ENCODE measurements at places on chromosomes 6 and 20.

GRCh38 chr6:147881432-147881831 is 372.9 kb downstream of the SAMD5 start:
- no peak for DNase-seq

DNA sequence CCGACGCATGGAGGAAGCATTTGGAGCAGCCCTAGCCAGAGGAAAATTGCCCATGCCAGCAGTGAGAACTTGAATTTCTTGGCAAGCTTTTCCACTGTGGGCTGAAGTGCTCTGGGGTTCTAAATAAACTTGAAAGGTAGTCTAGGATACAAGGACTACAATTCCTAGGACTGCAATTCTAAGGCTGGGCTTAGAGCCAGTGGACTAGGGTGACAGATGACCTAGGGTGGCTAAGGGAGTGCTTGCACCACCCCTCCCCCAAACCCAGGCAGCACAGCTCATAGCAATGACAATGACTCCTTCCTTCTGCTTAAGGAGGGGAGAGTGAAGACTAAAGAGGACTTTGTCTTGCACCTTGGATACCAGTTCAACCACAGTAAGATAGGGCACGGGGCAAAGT is 122.3 kb downstream of the THBS2 start:
- DNase-seq: no peak

DNA sequence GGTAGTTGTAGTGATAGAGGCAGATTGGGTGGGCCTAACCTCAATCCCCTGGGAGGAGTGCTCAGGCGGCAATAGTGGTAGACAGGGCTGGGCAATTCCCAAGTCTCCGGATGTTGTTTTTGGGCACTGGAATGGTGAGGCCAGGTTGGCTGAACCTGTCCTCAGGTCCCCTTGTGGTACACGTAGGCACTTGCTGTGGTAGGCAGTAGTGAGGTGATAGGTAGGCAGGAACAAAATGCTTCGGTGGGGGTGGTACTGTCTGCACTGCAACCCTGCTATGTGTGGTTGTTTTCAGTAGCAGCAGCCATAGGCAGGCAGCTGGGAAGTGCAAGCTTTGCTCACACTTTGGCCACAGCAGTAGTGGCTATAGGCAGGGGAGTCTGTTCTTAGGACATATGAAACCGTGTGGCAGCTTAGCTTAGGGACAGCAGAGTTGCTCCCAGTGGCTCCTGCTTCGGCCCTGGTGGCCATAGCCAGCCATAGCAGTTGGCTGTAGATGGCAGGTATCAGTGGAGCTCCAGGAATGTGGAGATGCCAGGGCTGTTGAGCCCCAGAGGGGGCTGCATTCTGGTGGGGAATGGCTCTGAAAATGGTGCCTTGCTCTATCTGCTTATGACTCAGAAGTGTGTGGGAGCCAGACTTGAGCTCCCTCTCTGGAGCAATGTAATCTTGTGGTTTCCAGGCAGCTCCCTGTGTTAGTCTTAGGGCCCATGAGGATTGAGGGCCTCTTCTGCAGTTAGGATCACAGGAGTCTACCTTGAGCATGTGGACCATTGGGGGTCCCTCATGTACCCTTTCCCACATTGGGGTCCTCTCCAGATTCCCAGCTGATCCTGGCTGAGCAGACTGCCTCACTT is 241.8 kb upstream of the BMP2 start:
- no peak for DNase-seq

DNA sequence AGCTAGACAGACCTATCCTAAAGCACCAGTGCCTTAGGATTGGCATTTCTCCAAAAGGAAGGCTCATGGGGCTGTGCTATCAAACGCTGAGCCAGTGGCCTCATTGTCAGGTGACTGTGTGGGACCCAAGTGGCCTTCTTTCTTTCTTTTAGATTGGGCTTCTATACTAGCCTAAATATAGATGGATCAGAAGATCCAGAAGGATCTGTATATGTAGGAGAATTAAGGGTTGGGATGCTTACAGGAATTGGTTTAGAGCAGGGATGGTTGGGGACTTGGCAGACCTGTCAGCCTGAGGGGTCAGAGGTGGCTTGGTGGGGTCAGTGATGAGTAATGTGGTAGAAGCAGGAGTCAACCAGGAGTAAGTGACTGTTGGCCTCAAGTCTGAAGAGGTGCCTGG is 14.8 kb downstream of the ABT1 start:
- no peak for DNase-seq

DNA sequence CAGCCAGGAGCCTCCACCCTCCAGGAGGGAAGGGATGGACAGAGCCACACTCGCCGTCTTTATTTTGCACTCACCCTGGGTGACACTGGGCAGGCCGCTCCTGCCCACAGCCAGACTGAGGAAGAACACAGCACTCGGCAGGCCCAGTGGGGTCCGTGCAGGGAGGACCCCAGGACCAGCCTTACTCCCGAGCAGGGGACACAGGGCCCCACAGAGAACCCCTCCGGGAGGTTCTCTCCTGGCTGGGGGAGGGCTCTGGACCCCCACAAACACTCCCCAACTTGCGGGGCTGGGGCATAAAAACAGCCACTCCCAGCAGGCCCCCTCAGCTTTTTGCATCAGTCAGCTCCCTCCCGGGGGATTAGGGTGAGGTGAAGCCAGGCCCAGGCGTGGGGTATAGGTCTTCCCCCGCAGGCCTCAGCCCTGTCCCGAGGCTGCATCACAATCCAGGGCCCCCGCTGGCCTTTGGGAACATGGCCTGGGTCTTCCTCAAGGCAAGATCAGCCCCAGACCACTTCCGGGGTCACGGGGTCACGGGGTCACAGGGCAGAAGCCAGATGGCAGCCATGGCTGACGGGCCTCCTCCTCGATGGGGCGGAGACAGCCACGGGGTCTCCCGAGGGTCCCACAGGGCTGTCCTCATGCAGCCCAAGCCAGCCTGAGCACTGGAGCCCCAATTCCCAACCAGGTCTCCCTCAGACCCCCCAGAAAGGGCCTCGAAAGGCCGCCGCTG is 3.2 kb downstream of the TNFRSF6B start:
- no peak for DNase-seq

GRCh38 chr6:125944434-125944816 is 12.1 kb upstream of the HINT3 start:
- DNase-seq: no peak

- DNase-seq: no peak
Measured at GRCh38 chr6:155436981-155437749, 18.5 kb downstream of the NOX3 start.

DNA sequence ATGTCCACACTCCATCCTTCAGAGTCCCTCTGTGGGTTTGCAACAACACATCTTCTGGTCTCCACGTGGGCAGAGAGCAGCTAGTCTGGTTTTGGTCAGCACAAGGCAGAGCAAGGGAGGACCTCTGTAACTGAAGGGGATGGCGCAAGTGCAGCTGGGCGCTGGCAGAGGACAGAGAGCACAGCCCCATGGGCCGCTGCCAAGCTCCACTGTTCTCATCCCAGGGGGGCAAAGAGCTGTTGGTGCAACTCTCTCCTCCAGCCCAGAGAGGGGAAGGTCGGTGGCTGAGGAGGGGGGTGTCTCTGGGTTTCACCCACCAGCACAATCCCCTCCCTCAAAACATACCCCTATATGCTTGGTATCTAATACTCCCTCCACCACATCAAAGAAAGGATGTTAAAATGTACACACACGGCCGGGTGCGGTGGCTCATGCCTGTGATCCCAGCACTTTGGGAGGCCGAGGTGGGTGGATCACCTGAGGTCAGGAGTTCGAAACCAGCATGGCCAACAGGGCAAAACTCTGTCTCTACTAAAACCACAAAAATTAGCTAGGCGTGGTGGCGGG is 9.1 kb downstream of the ATP9A start:
- no peak for DNase-seq

DNA sequence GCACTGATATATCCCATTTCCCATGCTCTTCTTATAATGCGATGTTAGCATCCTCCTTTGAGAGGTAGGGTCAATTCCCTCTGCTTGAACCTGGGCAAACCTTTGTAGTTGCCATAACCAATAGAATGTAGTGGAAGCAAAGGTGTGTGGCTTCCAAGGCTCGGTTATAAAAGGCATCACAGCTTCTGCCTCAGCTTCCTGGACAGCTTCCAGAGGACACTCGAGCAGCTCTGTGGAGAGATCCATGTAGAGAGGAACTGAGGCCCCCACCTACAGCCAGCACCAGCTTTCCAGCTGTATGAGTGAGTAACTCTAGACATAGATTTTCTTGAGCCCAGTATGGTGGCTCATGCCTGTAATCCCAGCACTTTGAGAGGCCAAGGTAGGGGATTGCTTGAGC is 36.7 kb downstream of the FGD2 start:
- DNase-seq: no peak

DNA sequence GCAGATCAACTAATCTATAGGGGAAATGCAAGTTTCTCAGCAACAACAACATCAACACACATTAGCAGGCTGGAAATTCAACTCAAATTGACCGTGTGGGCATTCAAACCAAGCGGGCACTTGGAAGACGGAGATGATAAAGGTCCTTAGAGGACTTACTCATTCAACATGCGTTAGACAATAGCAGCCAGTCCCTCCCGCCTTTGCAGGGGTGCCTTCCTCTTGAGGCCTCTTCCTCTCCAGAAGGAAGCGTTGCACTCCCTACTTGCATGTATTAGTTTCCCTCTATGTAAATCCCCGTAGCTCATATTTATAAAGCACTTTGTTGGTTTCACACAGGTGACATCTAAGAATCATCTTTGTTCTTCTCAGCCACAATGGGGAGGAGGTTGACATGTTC is 300.8 kb upstream of the STXBP5 start:
- DNase-seq: no peak

GRCh38 chr20:43572891-43573290 is 14.1 kb downstream of the SGK2 start:
- no peak for DNase-seq

- no peak for DNase-seq
Measured at GRCh38 chr6:154893917-154894316, 101.2 kb upstream of the TIAM2 start.

DNA sequence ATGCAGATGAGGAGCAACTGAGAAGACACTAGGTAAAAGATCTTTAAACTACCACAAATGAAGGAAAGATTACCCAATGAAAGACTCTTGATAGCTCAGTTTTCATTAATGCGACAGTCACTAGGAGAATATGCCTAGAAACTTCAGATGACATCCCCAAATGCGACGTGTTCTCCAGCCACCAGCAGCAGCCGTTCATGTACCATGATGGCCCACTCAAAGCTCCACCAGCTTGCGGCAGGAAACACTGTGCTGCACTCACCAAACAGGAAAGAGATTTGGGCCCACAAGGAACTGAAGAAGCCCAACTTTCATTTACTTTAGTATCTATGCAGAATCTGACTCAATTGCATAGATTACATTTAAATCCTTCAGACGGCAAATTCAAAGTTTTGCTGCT is 7.5 kb downstream of the DIDO1 start:
- no peak for DNase-seq

GRCh38 chr20:38153401-38153800 is 11.7 kb downstream of the TGM2 start:
- DNase-seq: no peak

- DNase-seq: no peak
Measured at GRCh38 chr6:33634946-33635345, 13.8 kb downstream of the ITPR3 start.

DNA sequence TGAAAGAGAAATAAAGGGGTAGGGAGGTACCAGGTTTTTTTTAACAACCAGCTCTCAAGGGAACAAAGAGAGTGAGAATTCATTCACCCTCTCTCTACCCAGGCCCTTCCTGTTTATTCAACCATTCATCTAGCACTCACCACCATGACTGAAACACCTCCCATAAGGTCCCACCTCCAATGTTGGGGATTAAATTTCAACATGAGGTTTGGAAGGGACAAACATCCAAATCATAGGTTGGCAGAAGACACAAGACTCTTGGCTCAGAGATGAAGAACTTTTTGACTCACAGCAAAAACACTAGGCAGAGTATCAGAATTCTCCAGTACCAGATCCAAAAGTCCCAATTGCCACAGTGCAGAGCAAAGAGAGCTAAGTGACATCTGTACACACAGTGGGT is 186.3 kb downstream of the EDN1 start:
- no peak for DNase-seq

- DNase-seq: no peak
Measured at GRCh38 chr6:142378138-142378875, 76.5 kb downstream of the ADGRG6 start.
